Pancreas (tissue), 10 donors: ENCODE measurements at places on chromosomes 7 and 10.

GRCh38 chr10:44811072-44811471 is 100.1 kb upstream of the TMEM72 start:
- no peak for DNase-seq
- H3K4me3 ChIP-seq: no peak overlapping the region
- no peaks in the 10 kb centered on the region for H3K36me3 ChIP-seq
- H3K4me1 ChIP-seq: no peaks in the 10 kb centered on the region
- no peak overlapping the region for H3K27ac ChIP-seq

GRCh38 chr10:127441350-127442219 is 107.5 kb upstream of the NPS start:
- H3K4me3 ChIP-seq: no peak overlapping the region
- no peak for DNase-seq
- peak overlapping the region; percentile 41 for H3K27ac ChIP-seq
- no peaks in the 10 kb centered on the region for H3K27me3 ChIP-seq

DNA sequence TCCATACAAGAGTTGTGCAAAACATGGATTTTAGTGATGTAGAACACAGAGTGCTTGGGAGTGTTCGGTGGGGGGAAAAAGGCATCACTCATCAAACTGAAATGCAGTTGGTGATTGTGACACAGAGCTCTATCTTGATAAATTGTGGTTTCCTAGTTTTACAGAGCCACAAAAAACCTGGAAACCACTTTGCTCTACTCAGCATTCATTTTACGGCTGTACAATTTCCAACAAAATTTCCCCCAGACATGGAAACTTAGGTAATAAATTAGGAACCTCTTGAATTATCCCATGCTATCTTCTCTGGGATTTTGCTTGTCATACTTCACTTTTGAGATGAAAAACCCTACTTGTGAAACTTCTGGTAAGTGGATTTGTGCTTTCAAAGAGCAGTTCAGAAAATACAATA is 614.9 kb upstream of the FZD8 start:
- H3K27ac ChIP-seq: no peak overlapping the region
- no peaks in the 10 kb centered on the region for H3K4me1 ChIP-seq
- no peaks in the 10 kb centered on the region for H3K36me3 ChIP-seq
- no peak overlapping the region for H3K4me3 ChIP-seq

DNA sequence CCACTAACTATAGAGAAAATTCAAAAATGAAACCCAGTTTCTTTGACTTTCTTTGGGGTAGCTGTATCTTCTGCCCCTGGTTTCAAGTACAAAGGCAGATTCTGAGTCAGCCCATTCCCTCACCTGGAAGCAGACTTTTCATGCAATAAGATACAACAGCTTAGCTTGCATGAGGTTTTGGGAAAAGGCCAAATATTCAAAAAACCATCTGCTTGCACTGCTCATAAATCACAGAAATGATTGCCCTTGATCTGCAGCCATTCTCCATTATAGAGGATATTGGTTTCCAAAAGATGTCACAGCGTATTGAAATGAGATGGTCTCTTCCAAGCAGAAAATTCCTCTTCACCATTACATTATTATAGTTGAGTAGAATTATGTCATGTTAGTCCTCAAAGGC is 354.0 kb downstream of the PHF14 start:
- no peak overlapping the region for H3K27ac ChIP-seq
- H3K36me3 ChIP-seq: no peaks in the 10 kb centered on the region
- no peaks in the 10 kb centered on the region for H3K27me3 ChIP-seq
- H3K4me3 ChIP-seq: no peak overlapping the region
- no peaks in the 10 kb centered on the region for H3K4me1 ChIP-seq
- no peak for DNase-seq

GRCh38 chr10:62130948-62131347 is 137.7 kb downstream of the RTKN2 start:
- H3K27me3 ChIP-seq: no peaks in the 10 kb centered on the region
- no peak overlapping the region for H3K27ac ChIP-seq
- no peaks in the 10 kb centered on the region for H3K4me1 ChIP-seq
- no peak overlapping the region for H3K4me3 ChIP-seq
- no peaks in the 10 kb centered on the region for H3K36me3 ChIP-seq

DNA sequence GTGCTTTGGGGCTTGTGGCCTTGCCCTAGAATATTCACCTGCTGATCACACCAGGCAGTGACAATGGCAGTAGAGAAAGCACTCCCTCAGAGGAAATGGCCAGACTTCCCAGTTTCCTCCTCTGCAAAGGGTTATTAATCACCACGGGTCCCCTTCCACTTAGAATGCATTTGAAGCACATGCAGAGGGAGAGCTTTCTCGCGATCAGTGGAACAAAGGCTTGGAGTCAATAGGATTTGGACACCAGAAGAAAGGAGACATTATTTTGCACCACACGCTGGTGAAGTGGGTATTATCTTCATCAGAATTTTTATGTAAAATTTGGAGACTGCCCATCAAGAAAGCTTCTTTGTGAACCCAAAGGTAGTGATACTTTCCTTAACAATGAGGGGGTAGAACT is 35.4 kb upstream of the INHBA start:
- no peak for DNase-seq
- no peak overlapping the region for H3K4me3 ChIP-seq
- H3K27ac ChIP-seq: no peak overlapping the region
- H3K36me3 ChIP-seq: no peaks in the 10 kb centered on the region

DNA sequence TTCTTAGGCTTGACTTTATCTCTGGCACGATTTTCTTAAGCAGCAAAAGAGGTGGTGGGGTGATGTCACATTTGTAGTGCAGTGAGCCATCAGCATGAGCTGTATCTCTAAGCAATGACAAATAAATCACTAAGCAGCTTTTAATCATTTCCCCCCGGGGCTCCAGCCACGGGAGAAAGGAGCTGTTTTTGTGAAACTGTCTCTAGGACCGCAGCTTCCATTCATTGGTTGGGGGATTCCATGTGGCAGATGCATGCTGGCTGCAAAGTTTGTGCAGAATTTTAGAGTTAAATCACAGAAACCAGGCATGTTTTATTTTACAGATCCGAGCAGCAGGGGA is 464 bp downstream of the KIAA1217 start:
- peak overlapping the region; percentile 92 for H3K27ac ChIP-seq
- H3K36me3 ChIP-seq: no peaks in the 10 kb centered on the region
- peak overlapping the region; percentile 59 for H3K4me3 ChIP-seq
- no peak for DNase-seq

GRCh38 chr7:24384362-24385030 is 100.5 kb downstream of the NPY start:
- H3K27ac ChIP-seq: no peak overlapping the region
- H3K4me3 ChIP-seq: no peak overlapping the region
- DNase-seq: no peak
- H3K4me1 ChIP-seq: no peaks in the 10 kb centered on the region
- H3K36me3 ChIP-seq: no peaks in the 10 kb centered on the region

GRCh38 chr10:69741671-69742355 is 59.9 kb upstream of the COL13A1 start:
- no peak overlapping the region for H3K4me3 ChIP-seq
- no peaks in the 10 kb centered on the region for H3K27me3 ChIP-seq
- H3K4me1 ChIP-seq: no peaks in the 10 kb centered on the region
- no peak for DNase-seq
- H3K36me3 ChIP-seq: no peaks in the 10 kb centered on the region
- H3K27ac ChIP-seq: no peak overlapping the region

GRCh38 chr7:1493129-1493528 is 11.1 kb downstream of the INTS1 start:
- H3K4me1 ChIP-seq: no peaks in the 10 kb centered on the region
- peaks cover 8% of the 10 kb centered on the region for H3K36me3 ChIP-seq
- DNase-seq: no peak
- H3K4me3 ChIP-seq: no peak overlapping the region
- no peaks in the 10 kb centered on the region for H3K27me3 ChIP-seq
- H3K27ac ChIP-seq: no peak overlapping the region

DNA sequence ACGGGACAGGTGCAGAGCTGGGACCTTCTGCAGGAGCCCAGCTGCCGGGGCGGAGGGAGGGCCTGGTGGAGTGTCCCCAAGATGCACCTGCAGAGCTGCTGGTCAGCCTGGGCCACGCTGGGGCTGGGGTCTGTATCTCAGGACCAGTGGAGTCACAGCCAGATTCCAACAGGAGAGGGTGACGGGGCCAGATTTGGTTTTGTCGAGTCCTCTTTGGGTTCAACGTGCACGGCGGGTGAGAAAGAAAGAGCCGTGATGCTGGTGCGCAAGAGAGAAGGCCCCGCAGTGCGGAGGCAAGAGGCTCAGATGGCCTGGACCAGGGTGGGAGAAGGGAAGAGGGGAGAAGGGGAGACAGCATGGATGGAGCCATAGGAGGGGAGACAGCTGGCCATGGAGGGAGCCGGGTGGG is 462.9 kb downstream of the PTPRN2 start:
- H3K36me3 ChIP-seq: no peaks in the 10 kb centered on the region
- no peak for DNase-seq
- H3K4me1 ChIP-seq: no peaks in the 10 kb centered on the region
- no peaks in the 10 kb centered on the region for H3K27me3 ChIP-seq
- no peak overlapping the region for H3K4me3 ChIP-seq

GRCh38 chr7:67564959-67565358 is 568.3 kb downstream of the TYW1 start:
- no peaks in the 10 kb centered on the region for H3K27me3 ChIP-seq
- no peak overlapping the region for H3K4me3 ChIP-seq
- no peak overlapping the region for H3K27ac ChIP-seq
- H3K4me1 ChIP-seq: no peaks in the 10 kb centered on the region
- H3K36me3 ChIP-seq: no peaks in the 10 kb centered on the region
- no peak for DNase-seq

DNA sequence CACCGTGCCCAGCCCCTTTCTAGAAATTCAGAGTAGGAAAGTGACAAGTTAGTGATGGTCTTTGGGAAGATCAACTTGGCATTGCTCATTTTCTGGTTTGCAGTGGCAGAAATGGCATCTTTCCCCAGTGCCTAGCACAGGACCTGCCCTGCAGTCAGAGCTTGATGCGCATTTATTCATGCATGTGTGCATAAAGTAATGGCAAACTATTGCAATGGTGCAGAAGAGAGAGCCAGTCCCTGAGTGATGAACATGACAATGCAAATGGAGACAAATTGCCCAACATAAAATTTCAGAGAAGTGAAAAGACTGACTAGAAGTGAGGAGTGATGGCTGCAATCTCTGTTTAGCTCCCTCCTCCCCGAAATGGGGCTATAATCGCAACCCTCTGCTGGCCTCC is 268.2 kb downstream of the CCSER2 start:
- H3K27ac ChIP-seq: no peak overlapping the region
- DNase-seq: no peak
- H3K4me1 ChIP-seq: no peaks in the 10 kb centered on the region
- no peak overlapping the region for H3K4me3 ChIP-seq

- no peaks in the 10 kb centered on the region for H3K27me3 ChIP-seq
- no peaks in the 10 kb centered on the region for H3K4me1 ChIP-seq
- no peaks in the 10 kb centered on the region for H3K36me3 ChIP-seq
- H3K4me3 ChIP-seq: no peak overlapping the region
- DNase-seq: no peak
Measured at GRCh38 chr7:36176697-36177096, 23.6 kb downstream of the EEPD1 start.

- H3K36me3 ChIP-seq: no peaks in the 10 kb centered on the region
- no peaks in the 10 kb centered on the region for H3K4me1 ChIP-seq
- no peak overlapping the region for H3K27ac ChIP-seq
- no peak overlapping the region for H3K4me3 ChIP-seq
Measured at GRCh38 chr7:55438757-55439525, 73.8 kb downstream of the LANCL2 start.

DNA sequence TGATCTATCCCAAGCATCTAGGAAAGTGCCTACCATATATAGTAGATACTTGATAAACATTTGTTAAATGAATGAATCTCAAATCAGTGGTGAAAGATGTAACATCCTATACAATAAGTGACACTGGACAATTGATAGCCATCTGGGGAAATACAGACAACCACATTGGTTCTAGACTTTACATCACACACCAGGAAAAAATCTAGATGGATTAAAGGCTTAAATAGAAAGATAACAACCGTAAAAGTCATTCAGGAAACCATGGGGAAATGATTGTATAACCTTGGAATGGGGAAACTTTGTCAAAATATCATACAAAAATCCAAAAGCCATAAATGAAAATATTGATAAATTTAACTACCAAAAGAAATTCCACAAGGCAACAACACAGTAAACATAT is 7.0 kb upstream of the GARIN1A start:
- H3K4me1 ChIP-seq: no peaks in the 10 kb centered on the region
- H3K4me3 ChIP-seq: no peak overlapping the region

DNA sequence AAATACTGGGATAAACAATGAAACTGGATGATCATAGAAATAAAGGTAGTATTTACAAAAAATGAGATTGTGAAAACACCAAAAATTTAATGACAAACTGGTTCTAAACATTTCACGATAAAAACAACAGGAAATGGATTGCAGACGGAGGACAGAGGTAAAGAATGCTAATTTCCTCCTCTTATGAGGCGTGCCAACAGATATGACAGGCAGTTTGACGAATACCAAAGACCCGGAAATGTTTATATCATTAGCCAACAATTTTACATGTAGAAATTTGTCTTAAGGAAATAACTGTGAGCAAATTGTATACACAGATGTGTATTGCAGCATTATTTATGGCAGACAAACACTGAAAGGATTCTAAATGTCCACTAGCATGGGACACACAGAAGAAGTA is 162.0 kb upstream of the MGMT start:
- no peaks in the 10 kb centered on the region for H3K4me1 ChIP-seq
- no peak overlapping the region for H3K4me3 ChIP-seq
- H3K27ac ChIP-seq: no peak overlapping the region

GRCh38 chr10:70186571-70186970 is 16.3 kb upstream of the SAR1A start:
- no peaks in the 10 kb centered on the region for H3K4me1 ChIP-seq
- H3K27me3 ChIP-seq: no peaks in the 10 kb centered on the region

- H3K4me3 ChIP-seq: no peak overlapping the region
- no peaks in the 10 kb centered on the region for H3K4me1 ChIP-seq
Measured at GRCh38 chr10:52539463-52539862, 225.4 kb downstream of the DKK1 start.

DNA sequence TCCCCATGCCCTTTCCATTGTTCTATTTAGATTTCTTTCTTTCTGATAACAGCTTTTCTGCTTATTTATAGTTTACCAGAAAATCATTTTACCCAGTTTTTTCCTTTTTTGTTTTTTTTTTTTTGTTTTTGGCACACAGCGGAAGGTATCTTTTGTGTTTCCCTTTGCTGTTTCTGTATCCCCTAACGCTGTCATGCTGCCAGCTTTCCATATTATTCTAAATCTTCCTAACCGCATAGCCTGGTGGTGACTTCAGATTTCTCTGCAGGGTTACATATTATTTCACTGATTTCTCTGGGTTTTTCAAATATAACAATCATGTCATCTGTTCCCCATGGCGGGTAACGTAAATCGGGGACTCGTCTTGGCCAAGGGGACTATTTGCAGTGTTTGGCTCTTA is 4.0 kb upstream of the SLC29A4 start:
- H3K36me3 ChIP-seq: no peaks in the 10 kb centered on the region
- DNase-seq: no peak
- no peaks in the 10 kb centered on the region for H3K27me3 ChIP-seq
- H3K4me3 ChIP-seq: no peak overlapping the region

DNA sequence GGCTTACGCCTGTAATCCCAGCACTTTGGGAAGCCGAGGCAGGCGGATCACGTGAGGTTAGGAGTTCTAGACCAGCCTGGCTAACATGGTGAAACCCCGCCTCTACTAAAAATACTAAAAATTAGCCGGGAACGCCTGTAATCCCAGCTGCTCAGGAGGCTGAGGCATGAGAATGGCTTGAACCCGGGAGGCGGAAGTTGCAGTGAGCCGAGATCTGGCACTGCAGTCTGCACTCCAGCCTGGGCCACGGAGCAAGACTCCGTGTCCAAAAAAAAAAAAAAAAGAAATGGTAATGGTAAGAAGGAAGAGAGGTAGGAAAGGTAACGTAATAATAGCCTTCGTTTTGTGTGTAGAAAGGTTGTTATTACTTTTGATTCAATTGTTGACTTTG is 1.2 kb downstream of the HSPA14 start:
- no peaks in the 10 kb centered on the region for H3K4me1 ChIP-seq
- no peak for DNase-seq
- H3K4me3 ChIP-seq: peak overlapping the region; percentile 95
- H3K27ac ChIP-seq: peak overlapping the region; percentile 91
- H3K36me3 ChIP-seq: no peaks in the 10 kb centered on the region
